ENCODE measurements at places on chromosomes 1 and 21. TPM values are rescaled to one million over a fixed set of nuclear protein-coding genes. Genes with fewer than 3 reads are reported as not detected.

- DNase-seq: no peak
Measured at GRCh38 chr21:38242061-38242460, 14.7 kb upstream of the KCNJ15 start.

- no peak for DNase-seq
Measured at GRCh38 chr1:119862276-119862675, 34.0 kb downstream of the ADAM30 start.

Gene GPR3
- total RNA-seq: under 0.01 TPM

Gene POU2F1
- total RNA-seq: 3.7 TPM

GRCh38 chr1:41102653-41103052, 81.1 kb upstream of the SLFNL1 start:
- DNase-seq: no peak

- no peak for DNase-seq
Measured at GRCh38 chr21:14353726-14354125, 29.2 kb downstream of the HSPA13 start.

GRCh38 chr1:15016001-15016400, 137.5 kb upstream of the TMEM51 start:
- DNase-seq: no peak

GRCh38 chr1:229029879-229030235, 241.1 kb upstream of the RAB4A start:
- no peak for DNase-seq

- DNase-seq: no peak
Measured at GRCh38 chr1:229148041-229148671, 122.8 kb upstream of the RAB4A start.

Gene CD1C
- not detected for total RNA-seq

DNA sequence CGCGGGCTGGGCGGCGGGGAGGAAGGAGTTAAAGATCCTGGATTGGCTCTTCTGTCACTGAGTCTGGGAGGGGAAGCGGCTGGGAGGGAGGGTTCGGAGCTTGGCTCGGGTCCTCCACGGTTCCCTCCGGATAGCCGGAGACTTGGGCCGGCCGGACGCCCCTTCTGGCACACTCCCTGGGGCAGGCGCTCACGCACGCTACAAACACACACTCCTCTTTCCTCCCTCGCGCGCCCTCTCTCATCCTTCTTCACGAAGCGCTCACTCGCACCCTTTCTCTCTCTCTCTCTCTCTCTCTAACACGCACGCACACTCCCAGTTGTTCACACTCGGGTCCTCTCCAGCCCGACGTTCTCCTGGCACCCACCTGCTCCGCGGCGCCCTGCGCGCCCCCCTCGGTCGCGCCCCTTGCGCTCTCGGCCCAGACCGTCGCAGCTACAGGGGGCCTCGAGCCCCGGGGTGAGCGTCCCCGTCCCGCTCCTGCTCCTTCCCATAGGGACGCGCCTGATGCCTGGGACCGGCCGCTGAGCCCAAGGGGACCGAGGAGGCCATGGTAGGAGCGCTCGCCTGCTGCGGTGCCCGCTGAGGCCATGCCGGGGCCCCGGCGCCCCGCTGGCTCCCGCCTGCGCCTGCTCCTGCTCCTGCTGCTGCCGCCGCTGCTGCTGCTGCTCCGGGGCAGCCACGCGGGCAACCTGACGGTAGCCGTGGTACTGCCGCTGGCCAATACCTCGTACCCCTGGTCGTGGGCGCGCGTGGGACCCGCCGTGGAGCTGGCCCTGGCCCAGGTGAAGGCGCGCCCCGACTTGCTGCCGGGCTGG, at the start of gene NPR1:
Gene NPR1, plus strand, starts transcription at position 170 of the 818 bp plus-strand sequence. Its CDS starts 421 bp downstream, at position 591.
- peak; percentile 32 for DNase-seq

- DNase-seq: no peak
Measured at GRCh38 chr1:56683569-56683968, 38.5 kb downstream of the PRKAA2 start.

GRCh38 chr1:29499104-29499650, 262.9 kb downstream of the PTPRU start:
- no peak for DNase-seq

Gene FBXO2
- 2.2 TPM for total RNA-seq

Gene RASSF5
- under 0.01 TPM for total RNA-seq

GRCh38 chr1:160455153-160455517, 54.8 kb downstream of the VANGL2 start:
- DNase-seq: no peak

- DNase-seq: no peak
Measured at GRCh38 chr1:238951809-238952208, 434.6 kb upstream of the CHRM3 start.

- no peak for DNase-seq
Measured at GRCh38 chr1:225973158-225973557, 26.0 kb downstream of the SDE2 start.

- DNase-seq: no peak
Measured at GRCh38 chr1:171110621-171111326, 20.1 kb downstream of the FMO3 start.

DNA sequence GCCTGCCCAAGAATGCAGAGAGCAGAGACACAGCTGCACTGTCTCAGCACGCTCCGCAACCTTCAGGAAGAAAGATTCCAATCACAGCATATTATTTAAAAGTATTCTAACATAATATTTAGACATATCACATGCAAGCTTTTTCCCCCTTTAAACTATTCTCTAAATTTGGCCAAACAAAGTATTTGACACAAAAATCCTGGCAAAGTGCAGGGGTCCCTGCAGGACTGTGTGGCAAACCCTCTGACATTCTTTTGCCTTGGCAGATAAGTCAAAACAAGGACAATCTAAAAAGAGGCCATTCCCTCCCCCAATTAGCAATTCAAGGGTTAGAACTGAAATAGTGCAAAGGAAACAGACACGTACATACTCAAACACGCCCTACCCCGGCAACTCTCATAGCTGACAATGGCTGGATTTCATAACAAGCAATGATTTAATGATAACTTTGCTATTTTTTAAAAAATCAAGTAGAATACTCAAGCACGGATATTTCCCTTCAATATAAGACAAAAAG, 225.3 kb downstream of the MRPL39 start:
- no peak for DNase-seq

DNA sequence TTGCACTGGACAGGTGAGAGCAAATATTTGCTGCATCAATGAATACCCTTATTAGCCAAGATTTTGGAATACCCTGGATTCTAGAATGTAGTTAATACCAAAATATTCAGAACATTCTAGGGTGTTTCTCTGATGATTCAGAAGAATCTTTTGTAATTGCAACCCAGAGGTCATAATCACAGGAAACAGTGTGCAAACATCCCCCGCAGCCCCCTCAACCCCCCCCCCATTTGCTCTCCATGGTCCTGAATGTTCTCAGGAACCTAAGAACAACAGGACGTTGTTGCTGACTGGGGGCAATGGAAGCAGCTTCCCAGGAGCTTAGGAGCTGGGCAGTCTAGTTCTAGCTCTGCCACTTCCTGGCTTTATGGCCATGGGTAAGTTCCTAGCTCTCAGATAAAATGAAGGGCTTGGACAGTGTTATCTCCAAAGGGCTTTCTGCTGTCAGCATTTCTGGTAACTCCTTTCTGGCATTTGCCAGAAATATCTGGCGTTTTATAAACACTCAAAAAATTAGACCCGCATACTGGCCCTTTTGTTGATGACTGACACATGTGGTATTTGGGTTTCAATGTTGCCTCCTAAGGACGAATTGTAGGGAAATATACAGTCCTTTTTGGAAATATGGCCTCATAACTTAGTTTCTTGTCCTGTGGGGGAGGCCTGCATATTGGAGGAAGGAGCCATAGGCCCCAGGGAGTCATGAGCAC, 178.6 kb downstream of the RRAGC start:
- DNase-seq: peak; percentile 66

Gene ETV3L
- total RNA-seq: not detected

DNA sequence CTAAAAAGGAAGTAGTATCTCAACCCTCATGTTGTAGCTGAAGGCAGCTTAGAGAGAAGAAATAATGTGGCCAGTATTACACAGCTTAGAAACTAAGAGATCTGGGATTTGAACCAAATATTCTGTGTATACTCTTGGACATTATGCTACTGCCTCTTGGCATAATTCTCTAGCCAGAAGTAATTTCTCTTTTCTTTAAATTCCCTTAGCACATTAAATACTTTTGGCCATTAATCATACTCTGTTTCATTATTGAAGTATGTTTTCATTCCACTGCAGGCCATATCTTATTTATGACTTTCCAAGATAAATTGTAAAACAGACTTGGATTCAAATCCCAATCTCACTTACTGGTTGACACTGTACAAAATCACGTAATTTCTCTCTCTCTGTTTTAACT, 181.3 kb upstream of the SPAG17 start:
- no peak for DNase-seq

Gene EDN2
- not detected for total RNA-seq

GRCh38 chr1:34547046-34547674, 207.7 kb upstream of the GJB5 start:
- no peak for DNase-seq

GRCh38 chr1:55965981-55966461, 613.3 kb downstream of the PLPP3 start:
- no peak for DNase-seq

- no peak for DNase-seq
Measured at GRCh38 chr1:67142931-67143330, 8.2 kb upstream of the C1orf141 start.

DNA sequence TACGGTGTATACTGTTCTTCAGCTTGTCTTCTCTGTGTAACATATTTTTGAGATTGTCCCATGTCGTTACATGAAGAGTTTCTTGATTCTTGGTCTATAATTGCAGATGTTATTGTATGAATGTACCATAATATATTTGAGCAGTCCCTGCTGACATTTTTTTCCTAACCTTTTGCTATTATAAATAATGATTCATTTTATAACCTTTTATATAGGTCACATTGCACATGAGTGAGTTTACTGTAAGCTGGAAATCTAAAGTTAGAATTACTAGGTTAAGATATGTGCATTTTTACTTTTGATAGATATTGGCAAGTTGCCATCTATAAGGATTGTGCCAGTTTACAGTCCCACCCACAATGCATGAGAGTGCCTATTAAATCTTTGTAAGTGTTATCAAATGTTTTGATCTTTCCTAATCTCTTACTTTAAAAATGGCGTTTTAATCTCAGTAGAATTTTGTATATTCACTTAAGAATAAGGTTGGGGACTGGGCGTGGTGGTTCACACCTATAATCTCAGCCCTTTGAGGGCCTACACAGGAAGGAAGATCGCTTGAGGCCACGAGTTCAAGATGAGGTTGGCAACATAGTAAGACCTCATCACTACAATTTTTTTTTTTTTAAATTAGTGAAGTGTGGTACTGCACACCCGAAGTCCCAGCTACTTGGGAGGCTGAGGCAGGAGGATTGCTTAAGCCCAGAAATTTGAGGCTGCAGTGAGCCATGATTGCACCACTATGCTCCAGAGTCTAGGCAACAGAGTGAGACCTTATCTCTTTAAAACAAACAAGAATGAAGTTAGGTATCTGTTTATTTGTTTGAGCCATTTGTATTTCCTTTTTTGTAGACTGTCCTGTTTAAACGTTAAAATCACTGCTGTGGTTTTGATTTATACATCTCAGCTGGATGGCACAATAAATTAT, 36.5 kb downstream of the ZMYM1 start:
- peak; percentile 2 for DNase-seq

DNA sequence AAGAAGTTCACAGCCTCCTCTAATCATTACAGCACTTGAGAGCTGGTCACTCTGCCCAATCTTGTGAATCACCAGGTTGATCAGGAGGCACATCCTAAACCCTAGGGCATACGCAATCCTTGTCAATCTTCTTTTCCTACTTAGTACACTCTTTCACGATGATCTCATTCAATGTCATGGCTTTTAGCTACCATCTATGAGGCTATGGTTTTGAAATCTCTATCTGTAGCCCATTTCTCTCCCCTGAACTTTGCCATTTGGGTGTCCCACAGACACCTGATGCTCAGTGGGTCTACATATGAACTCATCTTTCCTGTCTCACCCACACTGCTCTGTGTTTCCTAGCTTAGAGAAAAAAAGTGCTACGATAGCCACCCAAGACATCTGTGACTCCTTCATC, 1.9 kb upstream of the MED18 start:
- DNase-seq: no peak

Gene MROH9
- total RNA-seq: not detected

DNA sequence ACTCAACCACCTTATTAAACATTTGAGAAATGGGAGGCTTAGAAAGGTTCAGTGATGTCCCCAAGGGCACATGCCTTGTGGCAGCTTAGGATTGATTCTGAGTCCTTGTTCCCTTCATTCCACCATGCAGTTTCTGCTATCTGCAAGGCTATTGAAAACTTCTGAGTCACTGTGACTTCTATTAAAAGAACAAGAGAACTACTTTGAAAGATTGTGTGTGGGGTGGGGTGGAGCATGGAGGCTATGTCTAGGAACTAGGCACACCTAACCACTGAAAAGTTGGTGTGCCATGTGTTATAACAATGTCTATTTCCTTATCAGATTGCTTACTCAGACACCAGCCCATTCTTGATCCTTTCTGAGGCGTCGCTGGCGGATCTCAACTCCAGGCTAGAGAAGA, 10.8 kb downstream of the MTARC1 start:
- no peak for DNase-seq

DNA sequence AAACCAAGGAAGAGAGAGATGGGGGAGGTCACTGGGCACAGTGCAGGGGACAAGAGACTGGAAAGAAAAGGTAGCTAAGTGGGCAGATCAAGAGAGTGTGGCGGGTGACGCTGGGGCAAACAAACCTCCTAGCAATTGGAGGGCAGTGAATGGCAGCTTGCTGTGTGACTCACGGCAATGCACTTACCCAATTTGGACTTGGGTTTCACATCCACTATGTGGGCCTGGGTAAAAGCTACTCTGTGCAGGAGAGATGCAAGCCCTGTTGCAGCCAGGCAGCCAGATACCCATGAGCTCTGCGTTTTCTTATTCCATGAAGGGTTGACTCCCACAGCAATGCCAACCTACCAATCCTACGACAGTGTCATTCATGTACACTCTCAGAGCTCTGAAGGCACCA, 9.5 kb downstream of the PLXNA2 start:
- no peak for DNase-seq

DNA sequence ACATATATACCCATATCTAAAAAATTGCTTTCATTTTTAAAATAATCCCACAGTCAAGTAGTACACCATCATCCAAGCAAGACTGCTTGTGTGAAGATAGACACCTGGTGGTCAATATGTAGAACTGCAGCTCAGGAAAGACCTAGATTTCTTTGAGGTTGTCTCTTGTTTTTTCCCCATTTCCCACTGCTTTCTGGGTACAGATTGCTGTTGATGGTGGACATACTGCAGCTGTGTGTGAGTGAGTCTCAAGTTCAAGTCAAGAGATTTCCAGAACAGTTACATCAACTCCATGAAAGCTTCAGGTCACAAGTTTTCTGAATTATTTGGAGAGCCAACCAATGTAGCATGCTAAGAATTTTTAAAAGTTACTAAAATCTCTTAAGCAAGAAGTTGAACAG, 306.4 kb downstream of the DUSP10 start:
- DNase-seq: peak; percentile 73
